DMS153 (cell line): ENCODE measurements at places on chromosomes 6 and 20.

DNA sequence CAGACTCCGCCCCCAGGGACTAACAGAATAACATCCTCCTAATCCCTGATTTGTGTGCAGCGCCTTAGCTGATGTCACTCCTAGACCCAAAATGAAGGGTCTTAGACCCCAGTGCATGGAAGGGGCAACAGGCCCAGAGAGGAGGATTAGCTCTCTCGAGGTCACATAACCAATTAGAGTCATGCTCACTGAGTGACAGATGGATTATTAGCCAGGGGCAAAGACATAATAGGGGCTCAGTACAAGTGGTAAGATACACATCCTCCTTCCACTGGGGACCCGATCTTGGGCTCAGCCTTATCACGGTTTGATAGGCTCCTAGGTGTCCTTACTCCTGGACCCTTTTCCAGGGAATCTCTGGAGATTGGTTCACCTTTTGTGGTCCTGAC lies 858 bp downstream of the TP53INP2 start:
- no peak for DNase-seq

DNA sequence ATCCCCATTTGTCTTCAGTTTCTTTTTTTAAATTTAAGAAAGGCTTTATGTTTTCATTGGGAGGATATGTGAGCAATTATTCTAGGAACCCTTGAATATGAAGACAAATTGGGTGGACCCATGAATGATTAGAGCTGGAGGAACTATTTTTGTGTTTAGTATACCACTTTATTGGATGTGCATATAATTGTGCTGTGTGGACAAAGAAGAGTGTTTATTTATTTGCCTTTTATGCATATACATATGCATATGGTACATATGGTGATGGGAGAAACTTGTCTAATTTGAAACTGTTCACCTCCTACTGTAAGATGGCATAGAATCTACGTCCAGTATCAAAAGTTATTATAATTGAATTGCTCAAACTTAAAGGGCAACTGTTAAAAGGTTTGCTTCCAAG lies 94.8 kb upstream of the CENPW start:
- DNase-seq: no peak

GRCh38 chr6:23349521-23350147 lies 776.4 kb upstream of the NRSN1 start:
- peak; percentile 78 for DNase-seq

DNA sequence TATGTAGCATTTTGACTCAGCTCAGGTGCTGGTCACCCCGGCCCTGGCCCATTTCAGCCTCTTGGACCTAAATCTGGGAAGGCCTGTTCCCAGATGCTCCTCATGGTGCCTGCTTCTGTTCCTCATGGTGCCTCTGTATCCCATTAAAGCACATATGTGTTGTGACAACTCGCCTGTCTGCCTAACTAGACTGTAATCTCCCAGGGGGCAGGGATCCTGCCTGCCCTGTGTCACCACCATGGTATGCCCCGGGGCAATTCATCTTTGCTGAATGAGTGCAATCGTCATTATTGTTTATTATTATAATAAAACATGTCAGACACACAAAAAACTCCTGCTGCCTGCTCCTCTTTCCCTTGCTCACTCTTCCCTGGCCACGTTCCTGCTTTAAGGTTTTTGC lies 62.0 kb downstream of the ZFP64 start:
- no peak for DNase-seq

DNA sequence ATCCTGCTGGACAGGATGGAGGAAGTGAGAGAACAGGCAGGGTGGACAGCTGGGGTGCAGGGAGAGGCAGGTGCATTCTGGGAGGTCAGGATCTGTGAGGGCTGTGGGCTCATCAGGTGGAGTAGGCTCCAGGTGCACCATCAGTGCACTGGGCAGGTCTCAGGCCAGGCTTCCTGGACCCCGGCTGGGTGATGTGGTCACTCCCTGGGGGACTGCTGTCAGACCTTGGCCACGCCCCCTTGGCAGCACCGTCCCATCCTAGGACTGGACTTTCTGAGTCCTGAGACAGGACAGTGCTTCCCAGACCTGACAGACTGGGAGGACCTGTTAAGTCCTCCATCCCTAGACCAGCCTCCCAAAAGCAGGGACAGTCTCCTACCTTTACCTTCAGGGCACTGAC lies 626.7 kb upstream of the DEFB115 start:
- no peak for DNase-seq

- DNase-seq: no peak
Measured at GRCh38 chr20:43767686-43768474, 41.1 kb upstream of the GTSF1L start.

- DNase-seq: no peak
Measured at GRCh38 chr6:67717281-67717680, 917.8 kb upstream of the ADGRB3 start.

- DNase-seq: no peak
Measured at GRCh38 chr20:59075934-59076508, 33.4 kb upstream of the PRELID3B start.

DNA sequence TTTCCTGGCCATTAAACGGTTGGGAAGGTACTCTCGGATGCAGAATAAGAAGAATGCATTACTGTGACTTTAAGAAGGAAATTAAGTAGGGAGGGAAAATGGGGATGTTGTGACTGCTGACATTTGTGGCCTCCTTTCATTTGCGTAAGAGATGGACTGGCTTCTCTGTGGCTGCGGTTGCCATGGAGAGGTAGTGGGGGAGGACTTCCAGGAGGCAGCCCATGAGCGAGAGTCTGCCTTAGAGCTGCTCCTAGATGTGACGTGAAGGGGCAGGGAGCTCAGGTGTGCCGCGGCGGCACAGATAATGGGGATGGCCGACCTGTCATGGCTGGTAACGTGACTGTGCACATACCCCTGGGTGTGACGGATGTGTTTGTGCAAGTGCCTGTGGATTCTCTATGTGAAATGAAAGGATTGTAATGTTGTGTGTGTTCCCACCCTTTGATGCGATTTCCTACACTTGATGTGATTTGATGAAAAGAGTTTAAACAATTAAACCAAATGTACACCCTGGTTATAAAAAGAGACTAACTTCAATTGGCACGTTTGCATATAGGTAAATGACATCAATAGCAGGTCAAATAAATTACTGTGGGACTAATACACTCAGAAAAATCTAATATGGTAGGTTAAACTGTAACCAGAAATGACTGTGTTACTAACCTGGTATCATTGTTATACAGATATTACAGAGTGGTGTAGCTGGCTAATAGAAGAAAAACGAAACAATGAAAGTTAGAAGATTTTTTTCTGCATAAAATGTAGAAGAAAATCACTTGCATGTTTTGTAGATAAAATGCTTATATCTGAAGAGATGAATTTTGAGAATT lies 48.9 kb downstream of the HIVEP1 start:
- peak; percentile 61 for DNase-seq

DNA sequence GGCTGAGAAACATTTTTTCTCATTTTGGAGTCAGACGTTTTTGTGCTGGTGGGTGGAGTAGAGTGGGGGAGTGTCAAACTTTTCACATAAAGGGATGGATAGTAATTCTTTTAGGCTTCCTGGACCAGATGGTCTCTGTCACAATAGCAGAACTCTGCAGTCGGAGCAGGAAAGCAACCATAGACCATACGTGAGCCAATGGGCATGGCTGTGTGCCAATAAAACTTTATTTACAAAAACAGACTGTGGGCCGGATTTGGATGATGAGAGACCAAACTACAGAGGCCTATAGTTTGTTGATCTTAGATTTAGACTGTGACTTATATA lies 70.8 kb upstream of the SLC22A23 start:
- DNase-seq: no peak

DNA sequence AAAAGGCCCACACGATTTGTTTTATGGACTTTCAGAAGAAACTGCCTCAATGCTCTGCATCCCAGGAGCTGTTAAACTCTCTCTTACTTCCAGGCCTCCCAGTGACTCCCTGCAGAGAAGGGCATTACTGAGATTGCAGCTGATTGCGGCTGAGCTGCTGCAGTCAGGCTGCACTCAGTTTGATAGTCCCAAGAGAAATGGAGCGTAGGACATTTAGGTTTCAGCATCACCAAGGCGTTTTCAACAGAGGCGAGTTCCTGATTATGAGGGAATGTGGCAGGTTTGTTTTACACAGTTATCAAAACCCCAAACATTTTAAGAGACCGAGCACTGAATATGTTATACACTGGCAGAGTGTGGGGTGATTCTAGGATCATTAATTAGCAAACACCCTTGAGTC lies 145.6 kb downstream of the TBX18 start:
- no peak for DNase-seq

GRCh38 chr6:21997119-21998037 lies 299.5 kb downstream of the PRL start:
- DNase-seq: no peak

DNA sequence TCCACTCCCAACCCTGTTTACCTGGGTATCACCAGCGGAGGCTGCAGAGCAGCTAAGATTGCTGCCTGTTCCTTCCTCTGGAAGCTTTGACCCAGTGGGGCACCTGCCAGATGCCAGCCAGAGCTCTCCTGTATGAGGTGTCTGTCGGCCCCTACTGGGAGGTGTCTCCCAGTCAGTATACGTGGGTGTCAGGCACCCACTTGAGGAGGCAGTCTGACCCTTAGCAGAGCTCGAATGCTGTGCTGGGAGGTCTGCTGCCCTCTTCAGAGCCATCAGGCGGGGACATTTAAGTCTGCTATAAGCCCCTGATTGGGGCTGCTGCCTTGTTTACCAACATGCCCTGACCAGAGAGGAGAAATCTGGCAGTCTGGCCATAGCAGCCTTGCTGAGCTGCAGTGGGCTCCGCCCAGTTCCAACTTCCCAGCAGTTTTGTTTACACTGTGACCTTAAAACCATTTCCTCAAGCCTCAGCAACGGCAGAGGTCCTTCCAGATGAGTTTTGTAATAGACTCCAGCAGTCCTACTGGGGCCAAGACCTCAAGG lies 2.8 kb downstream of the RAET1E start:
- DNase-seq: no peak

GRCh38 chr6:30819297-30819917 lies 64.9 kb upstream of the DDR1 start:
- no peak for DNase-seq

GRCh38 chr20:33828967-33829560 lies 17.9 kb downstream of the CHMP4B start:
- DNase-seq: no peak

DNA sequence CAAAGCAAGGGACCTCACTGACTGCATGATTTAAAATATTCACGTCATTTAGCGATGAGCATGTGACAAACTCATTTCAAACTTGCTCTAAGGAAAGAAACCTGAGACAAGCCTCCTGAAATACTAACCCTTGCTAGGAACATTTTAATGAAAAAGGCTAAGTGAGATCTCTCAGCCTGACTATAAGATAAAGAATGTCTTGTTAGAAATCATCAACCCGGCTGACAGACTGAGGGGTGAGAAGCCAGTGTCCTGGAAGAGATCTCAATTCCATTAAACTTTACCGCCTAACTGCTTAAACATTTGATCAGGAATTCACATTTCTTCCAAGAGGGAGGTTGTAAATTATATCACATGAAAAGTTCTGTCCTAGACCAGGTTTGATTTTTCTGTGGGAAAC lies 274.8 kb upstream of the EXOC2 start:
- DNase-seq: no peak

GRCh38 chr6:93057584-93057983 lies 361.8 kb downstream of the EPHA7 start:
- no peak for DNase-seq

GRCh38 chr6:44701038-44701636 lies 313.6 kb downstream of the CDC5L start:
- DNase-seq: no peak

DNA sequence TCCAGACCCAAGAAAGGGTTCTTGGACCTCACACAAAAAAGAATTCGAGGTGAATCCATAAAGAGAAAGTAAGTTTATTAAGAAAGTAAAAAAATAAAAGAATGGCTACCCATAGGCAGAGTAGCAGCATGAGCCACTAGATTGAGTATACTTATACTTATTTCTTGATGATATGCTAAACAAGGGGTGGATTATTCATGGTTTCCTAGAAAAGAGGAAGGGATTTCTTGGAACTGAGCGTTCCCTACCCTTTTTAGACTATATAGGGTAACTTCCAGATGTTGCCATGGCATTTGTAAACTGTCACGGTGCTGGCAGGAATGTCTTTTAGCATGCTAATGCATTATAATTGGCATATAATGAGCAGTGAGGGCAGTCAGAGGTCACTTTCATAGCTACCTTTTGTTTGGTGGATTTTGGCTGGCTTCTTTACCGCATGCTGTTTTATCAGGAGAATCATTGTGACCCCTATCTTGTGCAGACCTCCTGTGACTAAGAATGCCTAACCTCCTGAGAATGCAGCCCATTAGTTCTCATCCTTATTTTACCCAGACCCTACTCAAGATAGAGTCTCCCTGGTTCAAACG lies 44.3 kb downstream of the TENT5A start:
- DNase-seq: no peak

DNA sequence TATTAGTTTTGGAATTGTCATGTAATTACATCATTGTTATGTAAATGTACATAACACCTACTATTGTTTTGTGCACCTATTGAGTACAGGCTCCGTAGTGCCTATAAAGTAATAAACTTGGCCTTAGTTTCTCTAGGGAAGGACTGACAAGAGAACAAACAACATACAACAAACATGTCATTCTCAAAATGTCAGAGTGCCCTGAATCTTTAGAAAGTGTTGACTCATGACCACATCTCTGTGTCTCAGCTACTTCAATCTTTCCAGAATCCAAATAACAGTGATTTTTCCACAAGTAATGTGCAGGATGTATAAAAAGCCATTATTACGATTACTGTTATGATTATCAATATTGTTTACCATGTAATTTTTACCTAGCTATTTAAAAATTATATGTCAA lies 17.2 kb downstream of the LAMP5 start:
- no peak for DNase-seq

- DNase-seq: no peak
Measured at GRCh38 chr6:25971187-25971821, 8.7 kb downstream of the TRIM38 start.

DNA sequence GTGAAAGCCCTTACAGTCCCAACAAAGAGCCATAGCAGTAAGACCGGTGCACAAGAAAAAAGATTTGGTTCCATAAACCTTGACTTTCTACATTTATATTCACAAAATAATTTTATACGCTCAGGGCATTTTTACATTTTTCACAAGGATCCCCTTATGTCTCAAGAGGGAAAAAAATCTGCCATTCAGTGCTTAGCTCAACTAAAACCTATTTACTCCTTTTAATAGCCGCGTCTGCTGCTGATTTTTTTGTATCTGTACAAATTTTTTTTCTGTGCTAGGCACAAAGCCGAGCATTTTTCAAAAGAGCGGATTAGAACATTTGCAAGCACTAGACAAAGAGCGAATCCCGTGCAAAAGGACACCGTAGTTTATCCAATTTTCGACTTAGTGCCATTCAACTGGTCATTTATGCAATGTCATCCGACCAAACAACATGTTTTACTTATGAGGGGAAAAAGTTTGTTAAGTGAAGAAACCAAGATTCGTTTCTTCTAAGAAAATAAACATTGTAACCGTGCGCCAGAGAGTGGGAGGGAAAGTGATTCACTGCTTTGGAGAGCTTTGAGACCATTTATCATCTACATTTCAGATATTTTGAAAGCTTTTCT lies 3.7 kb downstream of the TFAP2D start:
- no peak for DNase-seq

- DNase-seq: no peak
Measured at GRCh38 chr6:98833307-98834059, 891 bp upstream of the POU3F2 start.
